SK-N-SH treated with all-trans-retinoic acid at 6 μM for 48 hours (cell line): ENCODE measurements at places on chromosomes 1 and 21.
A peak's percentile ranks its signal among the peaks of the same experiment; 100 is the strongest.

DNA sequence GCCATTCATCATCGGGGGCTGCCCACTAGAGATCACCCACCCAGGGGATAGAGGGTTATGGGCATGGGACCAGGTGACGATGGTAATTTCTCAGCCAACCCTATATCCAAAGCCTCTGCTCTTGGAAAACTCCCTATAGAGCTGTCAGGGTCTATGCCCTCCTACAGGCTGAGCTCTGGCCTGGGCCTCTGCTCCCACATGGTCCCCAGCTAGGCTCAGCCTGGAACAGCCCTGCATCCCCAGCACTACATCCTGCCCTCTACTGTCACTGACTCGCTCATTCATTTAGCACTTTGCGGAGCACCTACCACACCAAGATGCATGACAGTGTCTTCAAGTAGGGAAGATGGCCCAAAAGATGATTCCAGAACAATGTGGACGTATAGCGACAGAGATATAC, 45.0 kb upstream of the EPS8L3 start:
- ATAC-seq = peak; percentile 24

GRCh38 chr1:85343213-85343611, 66.8 kb upstream of the BCL10 start:
- peak; percentile 38 for ATAC-seq

GRCh38 chr1:194184974-194185373, 998.6 kb upstream of the B3GALT2 start:
- ATAC-seq = no peak

- no peak for ATAC-seq
These were observed 150.1 kb upstream of the FGGY start for GRCh38 chr1:59146651-59147358.

DNA sequence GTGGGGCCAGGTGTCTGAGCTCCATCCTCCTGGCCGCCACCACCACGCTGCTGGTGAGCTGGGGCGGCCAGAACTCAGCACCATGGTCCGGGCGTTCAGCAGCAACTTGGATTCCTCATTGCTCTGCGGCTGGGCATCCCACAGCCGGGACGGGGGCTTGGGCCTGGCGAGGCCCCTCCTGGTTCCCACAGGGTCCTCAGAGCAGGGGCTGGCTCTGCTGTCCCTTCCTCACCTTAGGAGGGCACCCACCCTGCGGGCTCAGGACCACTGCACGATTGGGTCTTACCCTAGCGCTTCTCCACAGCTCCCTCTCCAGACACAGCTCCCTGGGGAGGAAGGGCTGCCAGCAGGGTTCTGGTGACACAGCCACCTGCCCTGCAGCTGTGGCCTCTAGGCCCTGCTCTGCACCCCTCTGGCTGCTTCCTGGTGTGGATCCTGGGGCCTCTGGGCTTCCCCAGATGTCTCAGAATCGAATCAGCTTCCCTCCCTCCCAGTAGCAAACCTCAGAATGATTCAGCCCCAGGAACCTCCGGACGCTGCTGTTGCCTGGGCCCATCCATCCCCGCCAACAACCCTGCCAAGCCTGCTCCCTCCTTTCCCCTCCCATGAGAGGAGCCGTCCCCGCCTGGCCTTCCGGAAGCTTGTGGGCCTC, 25.0 kb downstream of the CRYAA start:
- ATAC-seq = peak; percentile 71

GRCh38 chr1:147600119-147601111, 59.1 kb downstream of the BCL9 start:
- no peak for ATAC-seq

DNA sequence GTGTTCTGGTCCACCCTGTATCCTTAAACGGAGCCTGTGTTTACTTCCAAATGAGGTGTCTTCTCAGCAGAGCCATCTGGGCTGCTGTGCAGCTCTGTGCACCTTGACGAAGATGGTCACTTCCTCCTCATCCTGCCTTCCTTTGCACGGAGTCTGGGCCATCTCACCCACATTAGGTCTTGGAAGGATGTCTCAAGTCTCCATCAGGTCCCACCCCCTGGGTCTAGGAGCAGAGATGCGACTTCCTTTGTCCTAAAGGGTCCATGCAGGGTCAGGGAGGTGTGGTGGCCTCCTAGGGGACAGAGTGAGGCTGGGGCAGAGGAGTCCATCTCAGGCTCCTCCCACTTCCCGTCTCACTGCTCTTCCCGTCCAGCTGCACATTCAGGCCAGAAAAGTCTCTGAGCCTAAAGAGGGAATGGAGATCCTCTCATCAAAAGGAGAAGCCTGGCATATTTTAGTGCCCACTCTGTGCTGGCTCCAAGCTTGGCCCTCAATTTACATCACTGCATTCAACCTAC, 209.2 kb downstream of the MATN1 start:
- ATAC-seq = no peak

DNA sequence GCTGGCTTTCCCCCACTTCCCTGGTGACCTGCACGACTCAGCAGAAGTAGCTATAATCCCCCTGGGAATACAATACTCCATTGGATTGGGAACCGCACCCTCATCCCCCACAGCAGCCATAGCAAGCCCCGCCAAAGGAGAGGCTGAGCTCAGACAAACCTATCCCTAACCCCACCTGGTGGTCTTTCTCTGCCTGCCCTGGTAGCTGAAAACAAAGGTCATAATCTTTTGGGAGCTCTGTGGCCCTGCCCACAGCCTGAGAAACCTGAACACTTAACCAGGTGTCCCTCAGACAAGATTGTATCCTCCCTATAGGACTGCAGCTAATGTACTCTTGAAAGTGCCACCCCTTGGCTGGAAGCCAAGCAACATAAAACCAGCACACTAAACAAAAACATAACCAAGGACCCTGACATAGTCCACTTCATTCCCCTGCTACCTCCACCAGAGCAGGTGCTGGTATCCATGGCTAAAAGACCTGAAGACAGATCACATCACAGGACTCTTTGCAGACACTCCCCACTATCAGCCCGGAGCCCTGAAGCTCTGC, 71.6 kb upstream of the RUNX1 start:
- no peak for ATAC-seq

- ATAC-seq = no peak
These were observed 4.5 kb upstream of the DIP2A start for GRCh38 chr21:46454142-46454541.

GRCh38 chr1:17274186-17275170, 25.6 kb downstream of the PADI3 start:
- peak; percentile 94 for ATAC-seq

GRCh38 chr1:63918418-63918945, 144.7 kb downstream of the ROR1 start:
- no peak for ATAC-seq
